CD8-positive, alpha-beta memory T cell (primary cell): ENCODE measurements at places on chromosomes 11 and 22. TPM values are rescaled to one million over a fixed set of nuclear protein-coding genes. Genes with fewer than 3 reads are reported as not detected.

DNA sequence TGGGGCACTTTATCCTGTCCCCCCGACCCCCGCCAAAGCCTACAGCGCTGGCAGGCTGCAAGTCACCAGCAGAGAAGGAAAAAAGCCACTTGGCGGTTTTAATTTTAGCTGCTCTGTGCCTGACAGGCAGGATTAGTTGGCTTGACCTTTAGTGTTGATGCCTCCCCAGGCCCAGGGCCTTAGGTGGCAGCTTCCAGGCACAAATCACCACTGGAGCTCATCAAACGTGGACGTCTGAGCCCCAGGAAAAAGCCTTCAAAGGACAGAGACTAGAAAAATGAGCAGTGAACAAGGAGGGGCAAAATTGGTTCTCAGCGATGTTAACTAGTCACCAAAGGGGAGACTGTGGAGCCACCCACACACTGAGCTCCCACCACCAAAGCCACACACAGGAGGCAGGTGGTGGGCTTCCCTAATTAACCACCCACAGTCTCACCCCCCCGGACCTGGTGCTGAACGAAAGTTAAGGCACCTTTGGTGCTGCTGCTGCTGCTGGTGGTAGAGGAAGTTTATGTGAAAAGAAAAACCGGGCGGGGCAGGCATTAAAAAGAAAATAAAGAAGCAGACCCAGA is 4.4 kb upstream of the PYGM start:
- peak; percentile 84 for DNase-seq

Gene SLC22A9
- not detected for total RNA-seq

- DNase-seq: no peak
Measured at GRCh38 chr11:17403980-17404759, 15.7 kb upstream of the KCNJ11 start.

DNA sequence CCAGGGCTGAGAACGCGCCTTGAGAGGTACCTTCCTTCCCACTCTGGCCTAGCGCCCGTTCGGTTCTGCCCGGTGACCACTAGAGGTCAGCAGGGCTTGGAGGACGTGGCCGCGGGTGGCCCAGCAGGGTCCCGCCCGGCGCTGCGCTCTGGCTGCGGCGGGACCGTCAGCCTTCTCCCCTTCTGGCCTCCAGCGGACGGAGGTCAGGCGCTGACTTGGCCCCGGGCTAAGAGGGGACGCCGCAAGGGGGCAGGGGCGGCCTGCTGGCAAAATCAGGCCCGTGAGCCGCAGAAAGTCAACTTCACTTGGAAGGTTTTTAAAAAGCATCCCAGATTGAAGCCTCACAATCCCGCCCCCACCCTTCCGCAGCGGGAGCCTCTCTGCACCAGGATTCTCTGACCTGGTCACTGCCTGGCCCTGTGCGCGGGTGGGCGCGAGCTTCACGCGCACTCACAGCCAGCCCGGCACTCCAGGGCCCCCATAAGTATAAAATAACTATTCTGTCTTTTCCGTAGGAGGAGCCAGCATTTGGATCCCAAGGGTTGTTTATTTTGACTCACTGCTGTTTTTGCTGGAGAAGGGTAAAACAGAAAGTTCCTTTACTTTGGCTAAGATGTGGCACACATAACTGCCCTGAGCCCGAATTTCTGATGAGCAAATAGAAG is 23.2 kb upstream of the ZBTB16 start:
- DNase-seq: peak; percentile 42

DNA sequence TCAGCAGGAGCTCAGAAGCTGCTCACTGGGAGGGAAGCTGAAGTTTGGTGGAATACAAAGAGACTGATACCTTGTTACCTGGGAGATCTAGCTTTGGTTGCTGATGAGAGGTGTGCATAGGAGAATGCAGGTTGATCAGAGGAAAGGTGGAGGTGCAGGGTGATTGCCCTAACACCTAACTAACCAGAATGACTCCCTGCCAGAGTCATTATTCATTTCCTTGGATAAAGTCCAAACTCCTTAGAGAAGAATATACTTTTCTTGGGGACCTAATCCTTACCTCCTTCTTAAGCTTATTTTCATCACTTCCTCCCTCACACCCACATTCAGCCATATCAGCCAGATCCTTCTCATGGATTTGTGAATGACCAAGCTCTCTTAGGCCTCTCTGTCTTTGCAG is 814.2 kb upstream of the TENM4 start:
- DNase-seq: no peak

GRCh38 chr11:468493-468892 is 18.4 kb downstream of the PTDSS2 start:
- DNase-seq: no peak
